ENCODE measurements at places on chromosomes 3 and 15.

DNA sequence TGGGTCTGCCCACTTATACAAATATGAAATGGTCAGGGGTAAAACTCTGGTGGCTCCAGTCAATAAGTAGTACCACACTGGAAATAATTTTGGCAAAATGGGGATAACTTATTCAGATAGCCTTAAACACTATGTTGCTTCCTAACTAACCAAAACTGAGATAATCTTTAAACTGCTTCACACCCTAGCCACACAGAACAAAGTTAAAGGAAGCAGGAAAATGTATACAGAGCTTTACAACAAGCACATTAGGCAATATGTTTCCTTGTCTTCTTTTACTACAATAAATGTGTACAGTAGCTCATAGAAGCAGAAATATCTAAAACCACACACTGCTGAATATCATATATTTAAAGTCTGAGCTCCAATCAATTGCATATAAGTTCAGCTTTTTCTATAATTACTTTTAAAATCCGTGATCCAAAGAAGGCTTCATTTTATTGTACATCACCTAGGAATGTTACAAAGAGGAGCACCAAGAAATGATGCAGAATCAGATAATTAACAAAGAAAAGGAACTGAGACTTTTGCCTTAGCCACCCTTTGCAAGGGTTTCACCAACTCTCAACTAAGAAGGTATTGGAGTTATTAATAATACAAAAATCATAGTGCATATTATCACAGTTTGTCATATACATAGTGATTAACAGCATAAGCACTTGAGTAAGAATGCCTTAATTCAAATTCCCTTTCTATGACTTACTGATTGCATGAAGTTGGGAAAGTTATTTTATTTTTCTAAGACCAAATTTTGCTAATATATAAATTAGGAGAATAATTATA lies 9.2 kb upstream of the SSR3 start:
- no peak for DNase-seq

GRCh38 chr15:77168141-77168540 lies 97.2 kb upstream of the TSPAN3 start:
- no peak for DNase-seq

GRCh38 chr15:68107142-68107541 lies 53.0 kb downstream of the PIAS1 start:
- DNase-seq: no peak

GRCh38 chr3:32347343-32348125 lies 44.1 kb upstream of the CMTM7 start:
- no peak for DNase-seq

DNA sequence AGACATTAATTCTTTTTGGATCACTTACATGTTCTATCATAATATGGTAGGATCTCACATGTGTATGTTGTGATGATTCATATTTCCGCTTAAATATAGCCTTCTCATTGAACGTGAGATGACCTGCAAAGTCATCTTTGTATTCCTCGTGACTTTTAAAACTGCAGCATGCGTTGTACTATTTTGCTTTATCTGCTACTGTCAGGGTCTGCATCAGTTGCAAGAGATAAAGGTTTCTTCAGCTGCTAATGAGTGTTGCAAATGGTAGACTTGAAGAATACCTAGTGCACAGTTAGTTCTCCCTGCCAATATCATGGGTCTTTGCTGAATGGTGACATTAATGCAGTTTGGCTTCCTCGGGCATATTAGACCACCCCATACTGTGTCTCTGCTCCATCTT lies 31.8 kb downstream of the REC114 start:
- DNase-seq: no peak

- no peak for DNase-seq
Measured at GRCh38 chr3:171678971-171679492, 131.3 kb downstream of the PLD1 start.

DNA sequence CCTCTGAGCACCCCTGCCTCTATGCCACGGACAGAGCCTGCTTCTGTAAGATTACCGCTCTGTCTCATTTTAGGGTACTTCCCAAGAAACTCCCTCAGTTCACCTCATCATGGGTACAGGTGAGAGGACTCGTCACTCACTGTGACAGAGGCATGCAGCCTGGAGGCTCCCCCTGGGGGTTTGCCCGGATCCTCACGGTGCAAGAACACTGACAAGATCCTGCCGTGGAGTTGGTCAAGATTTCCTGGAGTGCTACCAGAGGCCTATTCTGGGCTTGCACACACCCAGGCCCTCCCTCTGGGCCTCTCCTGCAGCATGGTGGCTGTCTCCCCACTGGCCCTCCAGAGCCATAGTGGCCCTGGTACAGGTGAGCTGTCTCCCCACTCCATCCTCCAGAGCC lies 103.1 kb upstream of the TNIK start:
- no peak for DNase-seq

GRCh38 chr3:72386327-72387000 lies 461.8 kb downstream of the SHQ1 start:
- DNase-seq: no peak

- no peak for DNase-seq
Measured at GRCh38 chr3:46642971-46643370, 30.6 kb downstream of the FAM240A start.

- DNase-seq: no peak
Measured at GRCh38 chr3:24197809-24198208, 252.7 kb downstream of the NR1D2 start.

GRCh38 chr3:185216607-185216958 lies 37.3 kb downstream of the EHHADH start:
- DNase-seq: no peak

DNA sequence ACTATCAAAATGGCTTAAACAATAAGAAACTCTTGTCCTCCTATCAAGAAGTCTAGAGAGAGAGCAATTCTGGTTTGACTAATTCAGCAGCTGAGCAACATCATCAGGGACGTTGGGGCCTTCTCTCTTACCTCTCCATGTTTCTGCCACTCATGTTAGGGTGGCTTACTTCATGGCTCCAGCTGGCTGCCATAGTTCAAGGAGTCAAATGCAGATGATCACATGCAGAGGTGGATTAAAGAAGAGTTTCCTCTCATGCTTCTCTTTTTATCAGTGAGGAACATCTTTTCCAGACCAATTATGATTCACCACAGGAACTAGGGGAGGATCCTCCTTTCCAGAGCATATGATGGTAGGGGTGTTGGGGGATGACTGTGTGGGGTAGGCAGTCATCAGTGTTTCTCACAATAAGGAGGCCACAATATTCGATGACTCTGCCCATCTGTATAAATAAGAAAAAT lies 45.5 kb downstream of the NEK11 start:
- DNase-seq: no peak

DNA sequence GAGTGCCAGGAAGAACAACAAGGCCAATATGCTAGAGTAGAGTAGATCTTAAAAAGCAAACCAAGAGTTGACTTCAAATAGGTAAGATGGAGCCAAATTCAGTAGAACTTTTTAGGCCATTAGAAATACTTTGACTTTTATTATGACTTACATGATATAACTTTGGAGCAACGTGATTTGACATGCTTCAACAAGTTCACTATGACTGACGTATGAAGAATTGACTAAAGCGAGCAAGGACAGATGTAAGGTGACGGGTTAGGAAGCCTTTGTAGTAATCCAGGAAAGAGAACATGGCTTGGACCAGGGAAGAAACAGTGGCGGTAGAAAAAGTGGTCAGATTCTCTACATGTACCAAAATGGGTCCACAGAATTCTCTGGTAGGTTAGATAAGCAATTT lies 4.9 kb upstream of the ZNF385D start:
- no peak for DNase-seq

- no peak for DNase-seq
Measured at GRCh38 chr15:73888224-73889041, 15.1 kb downstream of the TBC1D21 start.

DNA sequence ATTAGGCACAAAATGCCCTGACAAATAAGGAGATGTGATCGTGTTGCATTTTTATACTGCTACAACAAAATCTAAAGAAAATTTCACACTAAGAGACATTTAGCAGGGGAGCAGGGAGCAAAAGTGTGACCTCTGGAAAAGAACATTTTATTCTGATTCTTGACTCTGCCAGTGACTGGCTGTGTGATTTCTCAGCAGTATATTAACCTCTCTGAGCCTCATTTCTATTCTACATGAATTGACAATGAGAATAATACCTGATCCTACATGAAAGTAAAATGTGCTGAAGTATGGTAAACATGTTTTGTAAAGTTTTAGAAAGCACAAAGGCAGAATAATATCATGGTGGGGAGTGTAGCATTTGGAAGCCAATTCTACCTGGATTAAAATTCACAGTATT lies 273.3 kb downstream of the SLC9A9 start:
- no peak for DNase-seq

Data from activated CD4-positive, alpha-beta T cell treated with anti-CD3 and anti-CD28 coated beads, Interleukin-2, amount 10 ng/mL, durations not matched to agents 7 days and 5 days (primary cell).